ENCODE measurements at places on chromosomes 5 and 9.

- no peak for DNase-seq
Observed at GRCh38 chr5:129459777-129460671, at the start of gene ADAMTS19. TSS of gene ADAMTS19 (plus strand) at chr5:129460298. CDS start at chr5:129460392, 94 bp downstream.

- no peak for DNase-seq
Observed at GRCh38 chr9:36748322-36748899, 175.7 kb downstream of the MELK start.

GRCh38 chr5:159459951-159460538 is 129.8 kb upstream of the IL12B start:
- no peak for DNase-seq

GRCh38 chr5:31378838-31379237 is 153.1 kb downstream of the DROSHA start:
- no peak for DNase-seq

DNA sequence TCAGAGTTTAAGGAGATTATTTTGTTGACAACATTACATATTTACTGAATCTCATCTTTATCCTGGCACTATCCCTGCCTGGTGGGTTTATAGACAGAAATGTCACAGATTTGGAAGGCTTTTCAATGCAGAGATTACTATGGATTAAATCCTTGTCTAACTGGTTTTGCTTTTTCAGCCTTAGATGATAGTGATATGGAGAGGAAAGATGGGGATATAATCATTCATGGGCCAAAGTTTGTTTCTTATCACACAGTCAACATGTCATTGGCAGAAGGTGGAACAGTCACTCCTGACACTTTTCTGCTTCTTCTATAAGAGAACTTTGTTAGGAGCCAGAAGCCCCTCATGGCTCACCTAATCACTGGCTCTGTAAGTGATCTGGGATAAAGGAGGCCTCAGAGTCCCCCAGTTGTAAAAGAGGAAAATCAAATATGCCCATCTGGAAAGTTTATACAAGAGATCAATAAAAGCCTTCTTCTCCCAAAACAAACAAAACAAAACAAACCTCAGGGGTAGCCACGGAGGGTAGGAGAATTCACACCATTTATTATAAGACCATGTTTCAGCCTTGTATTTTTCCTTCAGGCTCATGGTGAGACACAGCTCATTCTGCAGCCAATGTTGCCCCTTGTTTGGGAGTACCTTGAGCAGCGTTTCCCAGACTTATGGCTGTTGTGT is 101.2 kb downstream of the PCSK1 start:
- no peak for DNase-seq

DNA sequence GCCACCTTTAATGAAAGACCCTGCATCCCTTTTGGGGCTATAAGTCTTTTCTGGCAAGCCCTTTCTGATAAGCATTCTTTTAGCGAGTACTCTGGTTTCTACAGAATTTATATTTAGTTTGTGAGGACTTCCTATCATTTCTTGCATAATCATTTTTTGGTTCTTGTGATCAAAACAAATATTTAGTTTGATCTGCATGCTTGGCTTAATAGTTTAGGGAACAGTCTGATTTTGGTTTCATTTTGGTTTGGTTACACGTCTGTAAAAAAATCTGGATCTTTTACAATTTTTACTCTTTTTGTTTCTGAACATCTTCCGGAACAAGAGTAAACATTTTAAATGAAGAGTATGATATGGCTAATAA is 1074.4 kb downstream of the CDH9 start:
- no peak for DNase-seq

- no peak for DNase-seq
Observed at GRCh38 chr9:34985311-34985899, 4.1 kb upstream of the DNAJB5 start.

DNA sequence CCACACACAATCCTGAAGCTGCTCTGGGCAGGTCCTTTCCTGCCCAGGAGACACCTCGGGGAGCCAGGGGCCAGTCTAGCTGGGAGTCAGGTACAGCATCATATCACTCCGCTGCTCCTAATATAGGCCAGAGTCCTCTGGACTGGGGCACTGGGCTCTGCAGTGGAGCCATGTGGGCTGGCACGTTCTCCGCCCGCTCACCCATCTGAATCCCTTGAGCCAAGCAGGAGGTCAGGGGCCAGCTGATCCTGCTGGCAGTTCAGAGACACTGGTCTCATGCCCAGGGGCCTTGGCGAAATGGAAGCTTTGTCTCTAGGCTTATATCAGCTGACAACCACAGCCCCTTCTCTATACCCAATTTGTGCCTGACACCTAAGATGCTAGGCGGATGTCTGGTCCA is 9.3 kb upstream of the CORO2A start:
- DNase-seq = no peak
